ENCODE measurements at places on chromosomes 13 and 19.

- DNase-seq = peak; percentile 83
These were observed 47.6 kb downstream of the PTPRS start for GRCh38 chr19:5292822-5293611.

DNA sequence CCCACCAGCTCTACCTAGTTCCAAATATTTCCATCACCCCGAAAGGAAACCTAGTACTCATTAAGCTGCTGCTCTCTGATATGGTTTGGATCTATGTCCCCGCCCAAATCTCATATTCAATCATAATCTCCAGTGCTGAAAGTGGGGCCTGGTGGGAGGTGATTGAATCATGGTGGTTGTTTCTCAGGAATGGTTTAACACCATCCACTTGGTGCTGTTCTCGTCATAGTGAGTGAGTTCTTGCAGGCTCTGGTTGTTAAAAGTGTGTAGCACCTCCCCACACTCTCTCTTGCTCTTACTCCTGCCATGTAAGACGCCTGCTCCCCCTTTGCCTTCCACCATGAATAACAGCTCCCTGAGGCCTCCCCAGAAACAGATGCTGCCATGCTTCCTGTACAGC lies 43.4 kb upstream of the MED4 start:
- DNase-seq = no peak

DNA sequence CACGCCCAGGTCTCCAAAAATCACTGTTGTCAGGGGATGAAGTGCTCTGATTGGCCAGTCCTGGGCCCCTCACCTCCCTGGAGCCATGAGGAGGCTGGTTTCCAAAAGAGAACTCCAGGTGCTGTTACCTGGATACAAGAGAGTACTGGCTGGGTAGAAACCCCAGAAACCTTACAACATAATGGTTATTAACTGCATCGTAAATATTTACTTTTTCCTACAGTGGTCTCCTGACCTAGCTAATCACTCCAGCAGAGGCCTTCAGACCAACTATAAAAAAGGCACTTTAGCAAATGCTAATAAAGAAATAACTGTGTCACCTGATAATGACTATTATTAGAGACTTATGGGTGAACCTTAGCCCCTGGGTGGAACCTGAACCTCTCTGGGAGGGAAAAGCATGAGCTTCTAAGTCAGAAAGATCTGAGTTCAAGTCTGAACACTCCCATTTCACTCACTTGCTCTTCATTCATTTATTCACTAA lies 1.5 kb upstream of the IGSF23 start:
- DNase-seq = no peak

- DNase-seq = no peak
These were observed 125.5 kb upstream of the MCF2L start for GRCh38 chr13:112843392-112844111.

GRCh38 chr19:38265213-38265861 lies 964 bp downstream of the SPINT2 start:
- DNase-seq = no peak

GRCh38 chr13:43650882-43651281 lies 135.9 kb downstream of the ENOX1 start:
- no peak for DNase-seq

DNA sequence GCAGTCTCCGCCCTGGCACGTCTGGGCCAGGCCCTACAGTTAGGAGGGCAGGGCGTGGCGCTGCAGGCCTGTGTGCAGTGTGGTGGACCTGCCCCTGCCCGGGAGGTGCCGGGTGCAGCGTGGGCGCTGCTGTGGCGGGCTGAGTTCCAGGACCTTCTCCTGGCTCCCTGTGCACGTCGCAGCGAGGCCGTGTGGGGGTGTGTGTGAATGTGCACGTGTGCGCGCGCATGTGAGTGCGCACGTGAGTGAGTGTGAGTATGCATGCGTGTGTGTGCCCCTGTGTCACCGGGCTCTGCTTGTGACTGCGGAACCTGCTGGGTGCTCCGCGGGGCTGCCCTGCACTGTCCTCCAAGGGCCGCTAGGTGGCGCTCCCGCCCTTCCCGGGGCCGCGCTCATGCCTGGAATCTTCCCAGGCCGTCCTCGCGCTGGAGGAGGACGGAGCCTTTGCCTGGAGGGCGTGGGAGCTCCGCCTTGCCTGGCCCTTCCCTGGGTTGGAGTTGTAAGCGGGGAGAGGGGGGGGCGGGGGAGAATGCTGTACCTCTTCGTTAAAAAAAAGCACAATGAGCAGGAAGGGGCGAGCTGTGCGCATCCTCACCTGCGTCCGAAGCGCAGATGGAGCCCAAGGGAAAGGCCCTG lies 79.3 kb downstream of the KDM4B start:
- DNase-seq = peak; percentile 53

DNA sequence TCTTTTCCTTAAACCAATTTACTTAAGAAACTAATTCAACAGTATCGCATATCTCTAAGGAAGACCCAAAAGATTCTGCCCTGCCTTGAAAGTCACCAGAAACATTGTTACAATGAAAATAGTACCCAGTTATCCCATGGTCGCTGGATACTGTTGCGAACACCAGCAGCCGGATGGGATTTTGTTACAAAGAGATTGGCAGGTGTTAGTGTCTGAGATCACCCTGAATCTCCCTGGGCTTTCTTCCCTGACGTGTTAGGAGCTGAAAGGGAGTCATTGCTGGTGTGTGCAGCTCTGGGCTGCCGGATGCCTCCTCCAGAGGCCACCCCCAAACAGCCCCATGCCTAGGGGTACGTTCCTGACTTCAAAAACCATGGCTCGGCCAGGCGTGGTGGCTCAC lies 38.2 kb downstream of the PTPRS start:
- no peak for DNase-seq
